Femur (tissue), 1 donor: ENCODE measurements at places on chromosomes 13 and 19.

- DNase-seq: no peak
Observed at GRCh38 chr13:38463048-38463447, 113.4 kb downstream of the UFM1 start.

- no peak for DNase-seq
Observed at GRCh38 chr13:20426766-20427448, 98.8 kb downstream of the CRYL1 start.

DNA sequence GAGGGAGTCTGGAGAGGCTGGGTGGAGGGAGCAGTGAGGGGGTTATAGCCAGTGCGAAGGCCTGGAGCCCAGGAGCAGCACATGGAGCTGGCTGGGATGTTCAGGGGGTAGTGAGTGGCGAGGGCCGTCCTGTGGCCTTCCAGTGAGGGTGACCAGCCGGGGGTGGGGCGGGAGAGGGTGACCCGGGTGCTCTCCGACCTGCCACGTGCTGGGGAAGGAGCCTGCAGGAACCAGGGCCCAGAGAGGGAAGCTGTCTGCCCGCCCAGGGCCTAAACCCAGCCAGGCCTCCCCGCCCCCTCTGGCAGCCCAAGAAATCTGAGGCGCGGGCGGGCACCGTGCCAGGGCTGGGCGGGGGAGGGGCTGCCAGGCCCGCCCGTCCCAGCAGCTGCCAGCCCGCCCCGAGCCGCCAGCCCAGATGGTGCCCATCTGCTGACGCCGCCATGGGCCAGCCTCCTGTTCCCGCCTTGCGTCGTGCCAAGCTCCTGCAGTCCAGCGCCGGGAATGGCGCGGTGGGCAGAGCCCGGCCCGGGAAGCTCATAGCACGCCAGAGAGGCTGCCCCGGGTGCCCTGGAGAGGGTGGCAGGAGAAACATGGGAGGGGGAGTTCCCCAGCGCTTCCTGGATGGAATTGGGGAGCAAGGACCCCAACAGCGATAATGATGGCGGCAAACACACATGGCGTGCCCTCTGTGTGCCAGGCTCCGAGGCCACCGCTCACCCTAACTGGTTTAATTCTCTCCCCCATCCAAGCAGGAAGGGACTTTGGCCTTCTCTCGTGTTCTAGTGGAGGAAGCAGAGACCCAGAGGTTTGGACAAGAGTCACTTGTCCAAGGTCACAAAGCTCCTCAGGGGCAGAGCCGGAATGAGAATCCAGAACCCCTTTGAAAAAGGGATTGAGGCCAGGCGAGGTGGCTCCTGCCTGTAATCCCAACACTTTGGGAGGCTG lies 21.5 kb downstream of the NFIC start:
- peak; percentile 90 for DNase-seq

DNA sequence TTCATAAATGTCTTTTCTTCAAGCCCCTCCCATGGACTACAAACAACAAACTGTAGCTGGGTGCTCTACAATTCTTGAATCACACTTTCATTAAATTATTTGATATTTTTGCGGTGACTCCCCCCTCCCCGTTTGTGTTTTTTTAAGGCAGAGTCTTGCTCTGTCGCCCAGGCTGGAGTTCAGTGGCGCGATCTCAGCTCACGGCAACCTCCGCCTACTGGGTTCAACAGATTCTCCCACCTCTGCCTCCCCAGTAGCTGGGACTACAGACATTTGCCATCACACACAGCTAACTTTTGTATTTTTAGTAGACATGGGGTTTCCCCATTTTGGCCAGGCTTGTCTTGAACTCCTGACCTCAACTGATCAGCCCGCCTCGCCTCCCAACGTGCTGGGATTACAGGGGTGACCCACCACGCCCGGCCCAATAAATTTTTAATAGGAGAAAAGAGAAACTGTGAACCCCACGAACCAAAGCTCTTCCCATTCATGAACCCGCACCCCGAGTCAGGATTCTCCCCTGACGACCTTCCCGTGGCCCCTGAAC lies 703 bp downstream of the ZNF506 start:
- DNase-seq: no peak

DNA sequence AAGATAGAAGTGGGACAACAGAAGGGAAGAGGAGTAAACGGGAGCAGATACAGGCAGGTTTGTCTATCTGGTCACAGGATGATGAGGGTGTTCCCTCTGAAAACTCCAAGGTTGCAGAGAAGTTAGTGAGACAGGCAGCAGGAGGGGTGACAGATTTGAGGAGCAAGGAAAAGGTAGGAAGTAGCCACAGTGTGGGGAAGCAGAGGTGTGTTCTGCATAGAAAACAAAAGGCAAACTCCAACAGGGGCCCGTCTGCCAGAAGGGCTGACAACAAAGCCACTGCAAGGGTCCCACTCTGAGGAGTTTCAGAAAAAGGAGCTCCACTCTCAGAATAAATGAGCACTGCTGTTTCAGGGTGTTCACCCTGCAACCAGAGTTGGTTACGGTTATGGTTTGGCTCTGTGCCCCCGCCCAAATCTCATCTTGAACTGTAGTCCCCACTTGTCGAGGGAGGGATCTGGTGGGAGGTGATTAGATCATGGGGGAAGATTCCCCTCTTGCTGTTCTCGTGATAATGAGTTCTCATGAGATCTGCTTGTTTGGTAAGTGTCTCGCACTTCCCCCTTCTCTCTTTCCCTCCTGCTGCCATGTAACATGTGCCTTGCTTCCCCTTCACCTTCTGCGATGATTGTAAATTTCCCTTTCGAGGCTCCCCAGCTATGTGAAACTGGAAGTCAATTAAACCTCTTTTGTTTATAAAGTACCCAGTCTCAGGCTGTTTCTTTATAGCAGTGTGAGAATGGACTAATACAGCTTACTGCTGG lies 32.1 kb downstream of the SMAD9 start:
- DNase-seq: no peak

DNA sequence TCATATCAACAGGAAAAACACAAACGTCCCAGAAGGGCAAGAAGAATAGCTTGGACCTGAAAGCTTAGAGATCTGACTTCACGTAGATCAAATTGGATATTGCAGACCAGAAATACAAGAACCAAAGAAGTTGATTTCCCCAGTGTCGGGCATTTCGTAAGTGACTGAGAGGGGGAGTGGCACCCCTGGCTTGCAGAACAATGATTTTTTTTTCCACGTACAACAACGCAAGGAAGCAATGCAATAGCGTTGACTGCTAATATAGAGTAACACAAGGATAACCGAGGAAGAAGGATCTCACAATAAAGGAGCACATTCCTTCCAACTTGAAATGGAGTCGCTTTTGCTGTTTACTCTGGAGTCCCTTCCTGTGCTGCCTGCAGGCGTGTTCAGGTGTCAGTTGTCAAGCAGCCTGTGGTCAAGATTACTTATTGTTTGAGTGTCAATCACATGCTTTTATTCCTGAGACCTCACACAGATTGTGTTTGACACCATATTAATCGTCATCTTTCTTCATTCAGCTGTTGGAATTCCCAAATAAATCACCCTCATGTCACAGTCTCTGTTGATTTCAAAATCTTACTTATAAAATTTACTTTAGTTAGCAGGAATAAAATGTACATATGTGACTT lies 139.4 kb downstream of the FREM2 start:
- no peak for DNase-seq

GRCh38 chr19:17938092-17938845 lies 5.5 kb downstream of the CCDC124 start:
- peak; percentile 85 for DNase-seq

DNA sequence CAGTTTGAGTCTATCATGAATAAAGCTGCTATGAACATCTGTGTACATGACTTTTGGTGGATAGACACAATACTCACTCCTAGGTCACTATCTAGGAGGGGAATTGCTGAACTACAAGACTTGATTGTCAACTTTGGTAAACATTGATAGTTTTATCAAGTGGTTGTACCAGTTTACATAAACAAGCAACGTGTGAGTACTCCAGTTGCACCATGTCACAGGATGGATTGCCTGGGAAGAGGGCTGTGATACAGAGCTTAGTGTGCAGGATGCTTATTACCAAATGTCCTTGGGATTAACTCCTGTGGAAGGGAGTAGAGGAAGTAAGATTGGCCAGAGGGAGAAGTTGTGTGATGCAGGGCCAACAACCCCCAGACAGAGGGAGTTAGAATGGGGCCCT lies 37.7 kb downstream of the RAP2A start:
- DNase-seq: no peak

DNA sequence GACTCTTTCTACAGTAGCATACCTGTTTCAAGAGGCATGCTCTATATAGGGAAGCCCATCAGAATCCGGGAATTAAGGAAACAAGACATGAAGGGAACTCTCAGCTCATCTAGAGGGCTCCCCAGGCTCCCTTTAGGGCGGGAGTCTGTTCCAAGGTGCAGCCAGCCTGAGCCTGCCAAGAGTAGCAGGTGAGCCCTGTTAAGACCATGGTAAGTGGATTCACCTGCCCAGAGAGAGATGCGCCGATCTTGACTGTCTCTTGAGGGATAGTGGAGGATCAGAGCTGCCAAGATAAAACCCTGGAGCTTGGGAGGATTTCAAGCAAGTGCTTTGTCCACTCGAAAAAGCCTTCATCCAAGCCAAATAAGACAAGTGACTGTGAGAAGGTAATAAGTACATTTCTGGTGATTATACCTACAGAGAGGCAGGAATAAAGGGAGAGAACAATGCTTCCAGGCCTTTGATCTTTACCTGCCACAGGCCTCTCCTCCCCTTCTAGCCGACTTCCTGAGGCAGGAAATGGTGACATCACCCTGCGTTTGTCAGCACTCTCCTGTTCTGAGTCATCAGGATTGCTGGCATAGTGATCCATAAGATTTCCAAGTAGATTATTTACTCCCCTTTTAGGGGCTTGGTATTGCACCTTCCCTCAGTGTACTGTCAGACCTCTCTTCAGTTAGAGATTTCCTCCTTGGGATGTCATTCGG lies 31.5 kb downstream of the KLF5 start:
- no peak for DNase-seq

DNA sequence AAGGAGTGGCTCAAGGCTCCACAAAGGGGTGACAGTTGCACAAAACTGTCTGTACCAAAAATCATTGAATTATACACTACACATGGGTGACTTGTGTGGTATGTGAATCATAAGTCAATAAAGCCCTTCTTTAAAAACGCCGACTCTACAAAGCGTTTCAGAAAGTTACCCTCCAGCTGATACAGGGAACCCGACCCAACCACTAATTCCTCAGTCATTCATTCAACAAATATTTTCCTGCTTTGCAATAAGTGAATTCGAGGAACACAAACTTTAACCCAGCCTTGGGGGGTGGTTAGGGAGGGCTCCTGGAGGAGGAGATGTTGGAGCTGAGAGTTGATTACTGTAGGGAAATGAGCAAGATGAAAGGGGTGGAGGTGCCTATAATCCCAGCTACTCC lies 32.0 kb downstream of the LTBP4 start:
- no peak for DNase-seq

DNA sequence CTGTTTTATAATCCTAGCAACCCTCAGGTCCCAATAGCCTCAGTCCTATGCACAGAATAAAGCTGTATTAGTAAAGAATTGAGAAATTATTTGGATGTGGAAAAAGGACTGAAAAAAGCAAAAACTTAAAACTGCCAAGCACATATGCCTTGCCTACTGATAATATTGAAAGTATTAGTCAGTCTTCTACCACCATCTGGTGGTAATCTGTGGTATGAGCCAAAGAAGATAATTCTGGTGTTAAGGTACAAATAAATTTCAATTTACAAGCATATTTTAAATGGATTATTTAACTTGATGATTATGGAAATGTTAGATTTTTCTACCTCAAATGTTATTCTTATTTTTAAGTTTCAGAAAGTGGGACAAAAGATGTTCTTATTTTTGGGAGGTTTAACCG lies 460.3 kb upstream of the KLHL1 start:
- no peak for DNase-seq

- DNase-seq: no peak
Observed at GRCh38 chr13:102369302-102369701, 32.5 kb downstream of the FGF14 start.

DNA sequence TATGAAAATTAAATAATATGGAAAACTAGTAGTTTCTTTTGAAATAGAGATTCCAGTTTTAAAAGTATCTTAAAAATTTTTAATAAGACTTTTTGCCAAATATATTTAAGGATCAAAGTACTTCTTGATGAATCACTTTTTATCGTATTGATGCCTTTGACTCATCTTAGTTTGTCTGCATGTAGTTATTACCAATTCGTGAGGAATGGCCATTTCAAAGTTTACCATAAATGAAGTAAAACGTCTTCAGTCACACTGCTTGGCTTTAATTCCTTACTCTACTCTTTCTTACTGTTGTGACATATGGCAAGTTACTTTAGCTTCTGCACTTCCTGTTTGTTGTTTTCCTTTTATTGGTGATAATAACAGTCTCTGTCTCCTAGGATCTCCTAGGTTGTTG lies 38.3 kb downstream of the NDFIP2 start:
- no peak for DNase-seq

GRCh38 chr13:25335856-25336255 lies 34.4 kb downstream of the NUP58 start:
- no peak for DNase-seq

DNA sequence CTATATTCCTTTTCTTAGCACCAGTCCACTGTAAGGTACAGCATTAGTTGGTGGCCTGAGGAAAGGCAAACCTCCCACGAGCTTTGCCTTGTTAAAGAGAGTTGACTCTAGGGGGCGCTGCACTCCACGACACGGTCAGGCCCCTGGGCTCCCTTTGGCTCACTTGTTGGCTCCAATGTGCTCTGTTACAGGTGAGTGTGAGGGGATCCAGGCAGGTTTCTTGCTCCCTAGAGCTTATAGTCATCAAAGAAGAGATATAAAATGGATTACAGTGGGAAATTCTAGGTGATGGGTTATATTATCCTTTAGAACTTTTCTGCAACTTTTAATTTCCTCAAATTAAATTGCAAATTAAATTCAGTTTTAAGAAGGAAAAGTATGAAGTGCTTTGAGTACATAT lies 3.7 kb downstream of the WDR87 start:
- peak; percentile 78 for DNase-seq

- DNase-seq: no peak
Observed at GRCh38 chr13:69866555-69866954, 241.1 kb upstream of the ATXN8OS start.

GRCh38 chr19:585551-586110 lies 4.0 kb upstream of the HCN2 start:
- no peak for DNase-seq

DNA sequence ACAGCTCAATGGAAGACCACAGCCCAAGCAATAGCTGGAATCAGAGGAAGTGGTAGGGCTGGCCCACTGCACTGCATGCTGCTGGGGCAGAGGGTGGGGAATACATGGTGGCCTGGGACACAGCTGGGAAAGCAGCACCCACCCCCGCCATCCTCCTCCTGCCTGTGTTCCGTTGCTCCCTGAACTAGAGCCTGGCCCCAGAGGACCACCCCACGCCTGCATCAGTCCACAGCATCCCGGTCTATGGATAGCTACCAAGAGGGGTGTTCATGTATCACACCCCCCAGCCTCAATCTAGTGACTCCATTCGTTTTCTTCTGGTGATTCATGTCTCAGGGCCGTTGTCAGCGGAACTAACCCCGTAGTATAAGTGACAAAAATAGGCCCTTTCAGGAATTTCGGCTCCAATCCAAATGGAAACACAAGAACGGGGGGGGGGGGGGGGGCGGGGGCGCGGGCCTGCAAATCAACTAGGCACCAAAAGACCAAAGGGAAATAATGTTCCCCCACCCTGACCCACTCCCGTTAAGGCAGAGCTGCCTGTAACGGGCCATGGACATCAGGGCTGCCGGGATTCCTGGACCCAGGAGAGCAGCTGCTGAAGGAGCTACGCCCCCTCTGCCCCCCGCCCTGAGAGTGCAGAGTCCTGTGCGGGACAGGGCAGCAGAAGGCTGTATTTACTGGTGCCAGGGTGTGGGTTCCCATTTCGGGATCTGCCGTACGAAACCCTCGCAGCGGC lies 18.9 kb upstream of the EPHX3 start:
- DNase-seq: peak; percentile 81
